ENCODE measurements at places on chromosomes 7 and 10.
A peak's percentile ranks its signal among the peaks of the same experiment; 100 is the strongest.

GRCh38 chr10:78357141-78358063, 323.7 kb downstream of the RPS24 start:
- DNase-seq, result no peak

- no peak for DNase-seq
These were observed 81.9 kb upstream of the PDCD4 start for GRCh38 chr10:110789604-110790433.

GRCh38 chr7:100158229-100159098, at the start of gene TRAPPC14:
TSS of gene TRAPPC14 (minus strand) at chr7:100158723. CDS start at chr7:100158499, 224 bp downstream.
- DNase-seq, result peak; percentile 97

- no peak for DNase-seq
These were observed 559.7 kb upstream of the LRRN3 start for GRCh38 chr7:110531186-110531585.

DNA sequence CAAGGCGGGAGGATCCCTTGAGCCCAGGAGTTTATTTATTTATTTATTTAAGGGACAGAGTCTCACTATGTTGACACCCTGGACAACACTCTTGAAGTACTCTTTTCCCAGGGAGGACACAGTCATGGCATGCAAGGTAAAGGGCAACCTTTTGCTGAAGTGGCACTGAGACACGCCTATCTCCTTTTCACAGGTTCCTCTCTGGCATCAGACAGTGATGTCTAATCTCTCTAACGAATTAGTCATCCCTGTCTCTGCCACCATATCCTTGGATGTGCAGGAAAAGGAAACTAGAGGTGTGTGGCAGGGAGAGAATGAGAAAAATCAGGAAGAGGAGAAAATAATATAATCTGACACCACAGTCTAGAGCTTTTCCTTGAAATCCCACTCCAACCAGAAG, 19.5 kb downstream of the CPVL start:
- DNase-seq, result no peak

GRCh38 chr10:20181434-20181833, 365.2 kb downstream of the PLXDC2 start:
- DNase-seq, result no peak

- DNase-seq, result no peak
These were observed 52.3 kb downstream of the SHTN1 start for GRCh38 chr10:116952729-116953128.

- DNase-seq, result peak; percentile 41
These were observed 147.6 kb downstream of the GPR85 start for GRCh38 chr7:112938863-112939573.

GRCh38 chr7:44980393-44981034, 1.7 kb upstream of the MYO1G start:
- peak; percentile 80 for DNase-seq

GRCh38 chr10:11379771-11380170, 231.7 kb downstream of the USP6NL start:
- no peak for DNase-seq

- no peak for DNase-seq
These were observed 2.7 kb downstream of the TMEM176A start for GRCh38 chr7:150803161-150803860.

GRCh38 chr7:93980744-93981479, 23.2 kb downstream of the BET1 start:
- no peak for DNase-seq

DNA sequence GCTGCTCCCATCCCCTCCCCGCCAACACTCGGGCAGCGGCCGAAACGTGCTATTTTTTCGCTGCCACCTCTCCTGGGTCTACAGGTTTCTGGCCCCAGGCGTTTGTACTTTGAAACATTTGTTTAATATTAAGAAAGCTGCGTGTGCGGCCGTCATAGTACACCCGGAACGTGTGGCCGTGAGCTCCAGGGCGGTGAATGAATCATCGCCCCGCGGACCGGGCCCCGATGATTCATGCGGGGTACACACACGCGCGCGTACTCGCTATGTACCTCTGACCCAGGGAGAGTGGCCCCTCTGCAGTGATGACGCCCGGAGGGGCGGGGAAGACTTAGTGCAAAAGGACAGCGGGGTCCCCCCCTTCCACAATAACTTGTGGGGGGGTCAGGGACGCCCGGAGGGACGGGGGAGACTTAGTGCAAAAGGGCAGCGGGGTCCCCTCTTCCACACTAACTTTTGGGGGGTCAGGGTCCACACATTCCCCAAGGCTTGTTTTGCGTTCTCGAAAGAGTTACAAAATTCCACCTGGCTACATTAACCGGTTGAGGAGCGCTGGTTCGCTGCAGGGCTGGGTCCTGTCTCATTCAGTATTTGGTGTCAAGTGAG, 56.5 kb upstream of the PCGF5 start:
- peak; percentile 74 for DNase-seq

DNA sequence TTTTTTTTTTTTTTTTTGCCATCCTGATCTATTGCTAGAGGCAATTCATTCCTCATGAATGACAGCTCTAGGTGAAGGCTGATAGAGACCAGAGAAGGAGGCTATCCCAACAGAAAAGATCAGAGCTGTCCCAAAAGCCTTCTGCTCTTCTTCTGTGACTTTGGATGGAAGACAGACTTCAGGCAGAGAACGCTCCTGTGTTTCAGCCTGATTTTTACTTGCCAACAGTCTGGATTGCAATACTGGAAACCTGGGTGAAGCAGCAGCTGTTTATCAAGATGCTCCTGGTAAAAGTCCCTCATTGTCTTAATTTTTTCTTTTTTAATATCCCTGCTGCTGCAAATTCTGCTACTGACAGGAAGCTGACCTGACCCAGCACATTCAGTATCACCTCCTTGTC, 219.5 kb downstream of the CCDC3 start:
- no peak for DNase-seq

DNA sequence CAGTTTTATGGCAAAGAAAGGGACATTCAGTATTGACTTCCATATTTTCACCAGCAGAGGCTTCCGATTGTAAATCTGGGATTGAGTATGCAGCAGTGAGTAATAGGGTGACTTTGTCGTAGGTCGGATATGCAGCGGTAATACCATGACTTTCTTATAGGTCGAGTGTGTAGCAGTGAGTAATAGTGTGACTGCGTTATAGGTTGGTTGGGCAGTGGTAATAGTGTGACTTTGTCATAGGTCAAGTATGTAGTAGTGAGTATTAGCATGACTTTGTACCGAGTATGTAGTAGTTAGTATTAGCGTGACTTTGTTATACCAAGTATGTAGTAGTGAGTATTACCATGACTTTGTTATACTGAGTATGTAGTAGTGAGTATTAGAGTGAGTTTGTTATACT, 268.2 kb upstream of the ADARB2 start:
- no peak for DNase-seq

GRCh38 chr7:85475476-85475875, 288.6 kb upstream of the SEMA3D start:
- DNase-seq, result no peak

DNA sequence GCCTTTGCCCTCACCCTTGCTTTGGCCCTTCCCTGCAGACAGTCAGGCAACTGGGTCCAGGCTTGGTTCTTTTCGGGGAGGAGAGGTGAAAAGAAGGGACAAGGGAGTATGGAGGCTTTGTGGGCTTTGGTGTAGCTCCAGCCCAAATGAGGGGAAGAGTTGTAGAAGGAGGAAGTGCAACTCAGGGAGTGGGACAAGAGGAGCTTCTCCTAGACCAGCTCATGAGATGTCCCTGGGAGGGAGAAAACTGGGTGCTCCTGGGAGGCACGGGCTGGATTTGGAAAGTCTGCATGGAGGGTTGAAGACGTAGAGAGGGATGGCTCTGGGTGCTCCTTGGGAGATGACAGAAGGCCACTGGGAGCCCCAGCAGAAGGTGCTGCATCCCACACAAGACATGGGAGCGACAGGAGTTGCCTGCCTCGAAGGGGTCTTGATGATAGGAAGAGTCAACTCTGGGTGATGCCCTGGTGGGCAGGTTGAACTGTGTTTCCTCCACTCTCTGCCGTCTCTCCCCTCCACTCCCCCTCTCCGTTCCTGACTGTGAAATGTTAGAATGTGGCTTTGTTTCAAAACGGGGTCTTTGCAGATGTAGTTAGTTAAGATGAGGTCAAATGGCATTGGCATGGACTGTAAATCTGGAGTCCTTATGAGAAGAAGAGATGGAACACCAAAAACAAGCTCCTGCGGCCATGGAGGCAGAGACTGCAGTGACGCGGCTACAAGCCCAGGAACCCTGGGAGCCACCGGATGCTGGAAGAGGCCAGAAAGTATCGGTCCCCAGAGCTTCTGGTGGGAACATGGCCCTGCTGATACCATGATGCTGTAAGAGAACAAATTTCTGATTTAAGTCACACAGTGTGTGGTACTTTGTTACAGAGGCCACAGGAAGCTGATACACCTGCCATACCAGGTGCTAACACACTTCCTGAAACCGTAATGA, 298.5 kb downstream of the GLRX3 start:
- no peak for DNase-seq

DNA sequence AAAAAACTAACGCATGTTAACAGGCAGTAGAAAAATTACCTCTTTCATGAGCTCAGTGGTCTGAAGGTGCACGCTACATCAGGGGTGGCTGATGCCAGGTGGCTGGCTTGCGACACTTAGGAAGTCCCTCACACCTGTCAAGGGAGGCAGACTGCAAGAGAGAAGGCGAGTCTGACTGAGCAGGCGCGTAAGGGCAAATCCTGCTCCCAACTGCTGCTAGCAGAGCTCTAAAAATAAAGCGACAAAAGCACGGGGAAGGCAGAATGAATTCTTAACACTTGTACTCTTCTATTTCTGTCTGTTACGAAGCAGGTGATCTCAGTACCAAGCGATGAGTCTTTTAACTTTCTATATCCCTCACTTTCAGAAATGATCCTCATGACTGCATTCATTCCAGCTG, 33.1 kb downstream of the CACNA2D1 start:
- no peak for DNase-seq

GRCh38 chr7:44292876-44293560, 32.4 kb downstream of the CAMK2B start:
- DNase-seq, result no peak

DNA sequence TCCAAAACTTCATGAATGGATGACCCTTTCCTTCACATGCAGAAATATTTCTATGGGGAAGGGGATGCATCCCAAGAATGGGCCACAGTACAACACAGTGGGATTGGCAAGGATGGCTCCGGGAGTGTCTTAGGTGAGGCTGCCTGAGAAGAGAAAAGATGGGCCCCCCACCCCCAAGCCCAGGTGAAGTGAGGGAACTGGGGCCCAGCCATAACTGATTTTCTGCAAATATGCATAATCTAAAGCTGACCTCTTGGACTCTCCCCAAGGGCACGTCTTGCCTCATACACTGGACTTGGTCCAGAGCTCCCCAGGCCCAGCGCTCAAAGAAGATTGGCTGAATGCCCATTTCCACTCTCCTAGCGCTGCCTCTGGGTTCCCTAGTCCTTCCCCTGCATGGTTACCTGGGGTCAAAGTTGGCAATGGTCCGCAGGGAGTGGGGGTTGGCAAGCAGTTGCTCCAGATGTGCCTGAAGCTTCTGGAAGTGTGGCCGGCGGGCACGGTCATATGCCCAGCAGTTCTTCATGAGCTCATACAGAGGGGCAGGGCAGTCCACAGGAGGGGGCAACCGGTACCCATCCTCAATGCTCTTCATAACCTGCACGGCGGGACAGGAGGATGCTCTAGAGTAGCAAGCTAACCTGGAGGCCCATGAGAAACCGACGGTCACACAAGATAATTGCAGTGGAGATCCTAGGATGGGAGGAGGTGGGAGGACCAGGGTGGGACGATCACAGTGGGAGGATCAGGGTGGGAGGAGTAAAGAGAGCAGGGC, 12.3 kb downstream of the ZYX start:
- no peak for DNase-seq

DNA sequence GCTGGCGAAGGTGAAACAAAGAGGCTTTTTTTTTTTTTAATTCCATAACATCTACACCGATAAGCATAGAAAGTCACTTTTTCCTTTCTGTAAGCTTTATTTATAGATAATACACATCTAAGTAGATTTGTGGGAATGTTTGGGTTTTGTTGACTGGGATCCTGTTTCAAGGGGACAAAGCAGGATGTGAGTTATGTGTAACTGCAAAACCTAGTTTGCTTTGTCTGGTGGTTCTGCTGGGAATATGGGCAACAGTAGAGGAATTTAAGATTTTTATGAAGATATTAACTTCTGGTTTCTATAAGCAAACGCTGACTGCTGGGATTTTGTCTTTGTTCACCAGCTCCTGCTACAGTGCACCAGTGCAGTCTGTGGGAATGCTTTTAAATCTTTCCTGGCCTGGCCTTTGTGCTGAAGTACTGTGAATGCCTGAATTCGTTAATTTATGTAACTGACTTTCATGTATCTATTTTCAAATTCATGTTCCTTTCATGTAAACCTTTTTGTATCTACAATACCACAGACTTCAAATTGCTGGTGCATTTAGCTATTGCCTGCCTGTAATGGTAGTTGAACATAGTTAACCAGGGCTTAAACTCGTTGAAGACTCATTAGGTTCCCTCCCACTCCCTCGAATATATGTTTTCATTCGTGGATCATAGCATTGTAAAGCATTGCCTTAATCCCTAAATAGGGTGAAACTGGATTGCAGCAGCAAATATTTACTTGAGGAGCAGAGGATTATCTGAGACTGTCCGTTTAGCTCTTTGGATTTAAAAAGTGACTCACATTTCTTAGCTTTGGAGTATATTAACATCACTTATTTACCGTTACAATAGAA, 1.5 kb downstream of the KLHL7 start:
- DNase-seq, result no peak

GRCh38 chr10:101241840-101242707, 12.8 kb upstream of the LBX1 start:
- DNase-seq, result no peak

DNA sequence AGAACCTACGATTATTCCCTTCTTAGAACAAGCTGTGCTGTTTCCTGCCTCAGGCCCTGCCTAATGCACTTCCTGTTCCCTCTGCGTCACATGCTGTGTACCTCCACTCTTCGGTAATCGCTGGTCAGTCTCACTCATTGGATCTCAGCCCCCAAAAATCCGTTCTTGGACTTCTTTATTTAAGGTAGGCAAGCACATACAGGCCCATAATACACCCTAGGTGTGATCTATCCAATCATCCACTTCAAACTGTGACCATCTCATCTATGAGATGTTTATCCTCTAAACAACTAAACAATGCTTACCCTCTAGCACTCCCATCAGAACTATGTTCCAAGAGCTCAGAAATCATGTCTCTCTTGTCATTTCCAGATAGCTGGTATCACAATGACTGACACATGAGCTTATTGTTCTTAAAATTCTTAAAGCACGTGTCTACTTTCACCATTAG, 83.9 kb downstream of the CADPS2 start:
- no peak for DNase-seq

- DNase-seq, result no peak
These were observed 53.0 kb downstream of the SPOCK2 start for GRCh38 chr10:72035252-72035887.

DNA sequence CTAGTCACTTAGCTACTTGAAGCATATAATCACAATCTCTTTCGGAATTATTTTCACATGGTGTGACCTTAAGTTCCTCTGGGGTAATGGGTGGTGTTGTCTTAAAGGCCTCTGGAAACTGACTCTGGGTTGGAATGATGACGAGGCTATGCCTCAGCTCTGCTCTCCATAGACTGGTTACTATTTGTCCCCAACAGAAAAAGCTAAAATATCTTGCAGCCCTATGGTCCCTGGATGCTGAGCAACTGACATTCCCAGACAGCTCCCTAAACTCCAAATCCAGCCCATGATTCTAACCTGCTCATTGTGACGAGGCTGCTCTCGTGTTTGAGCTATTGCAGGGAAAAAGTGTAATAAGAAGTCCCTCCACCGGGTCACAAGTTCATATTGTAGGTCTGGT, 51.6 kb downstream of the HBP1 start:
- DNase-seq, result no peak

GRCh38 chr10:114825513-114826253, 4.1 kb downstream of the FHIP2A start:
- DNase-seq, result no peak
